ENCODE measurements at places on chromosomes 16 and 17.

- DNase-seq, result no peak
Measured at GRCh38 chr16:80971819-80972218, 34.9 kb downstream of the CMC2 start.

DNA sequence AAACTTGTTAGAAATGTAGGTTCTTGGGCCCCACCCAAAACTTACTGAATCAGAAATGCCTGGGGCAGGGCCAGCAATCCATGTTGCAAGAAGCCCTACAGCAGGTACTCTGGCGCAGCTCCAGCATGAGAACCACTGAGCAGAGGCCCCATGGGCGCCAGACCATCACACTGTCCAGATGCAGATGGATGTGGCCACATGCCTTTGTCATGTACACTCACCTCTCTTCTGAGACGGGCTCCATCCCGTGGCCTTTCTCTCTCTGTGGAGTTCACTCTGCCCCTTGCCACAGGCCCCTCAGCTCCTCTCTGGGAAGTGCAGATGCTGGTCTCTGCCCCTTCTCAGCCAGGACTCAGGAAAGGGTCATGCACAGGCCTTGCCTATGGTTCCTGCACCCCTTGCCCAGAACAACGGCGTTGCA is 2.3 kb upstream of the CCNF start:
- DNase-seq, result no peak

GRCh38 chr16:19837331-19837980 is 47.2 kb downstream of the GPRC5B start:
- no peak for DNase-seq

DNA sequence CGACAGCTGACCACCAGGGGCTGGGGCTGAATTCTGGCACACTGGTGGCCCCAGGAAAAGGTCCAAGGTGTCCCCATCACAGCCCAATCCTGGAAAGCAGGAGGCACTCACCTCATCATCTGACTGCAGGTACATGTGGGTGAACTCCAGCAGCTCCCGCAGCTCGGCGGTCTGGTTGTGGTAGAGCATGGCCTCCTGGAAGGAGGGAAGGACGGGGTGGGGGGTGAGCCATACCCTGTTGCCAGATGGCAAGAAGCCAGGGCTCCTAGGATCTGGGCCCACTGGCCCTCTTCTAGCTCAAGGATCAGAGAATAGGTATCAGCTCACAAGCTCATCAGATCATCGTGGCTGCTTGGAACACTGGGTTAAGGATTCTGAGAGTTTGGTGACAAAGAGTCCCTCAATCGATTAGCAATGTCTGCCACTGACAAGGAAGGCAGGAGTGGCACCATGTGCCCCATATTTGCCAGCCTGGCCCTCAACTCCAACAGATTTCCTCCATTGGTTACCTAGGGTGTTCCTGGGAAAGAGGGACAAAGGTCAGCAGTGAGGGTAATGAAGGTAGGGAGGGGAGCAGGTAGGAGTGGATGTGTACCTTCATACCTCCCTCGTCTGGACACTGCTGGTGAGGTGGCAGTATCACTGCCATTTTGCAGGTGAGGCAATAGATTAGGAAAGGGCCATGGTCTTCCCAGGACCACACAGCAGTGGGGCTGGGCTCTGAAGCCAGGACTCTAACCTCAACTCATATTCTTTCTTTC is 4.9 kb downstream of the P3H4 start:
- DNase-seq, result no peak

GRCh38 chr16:81189100-81189664 is 49.3 kb upstream of the BCO1 start:
- no peak for DNase-seq

DNA sequence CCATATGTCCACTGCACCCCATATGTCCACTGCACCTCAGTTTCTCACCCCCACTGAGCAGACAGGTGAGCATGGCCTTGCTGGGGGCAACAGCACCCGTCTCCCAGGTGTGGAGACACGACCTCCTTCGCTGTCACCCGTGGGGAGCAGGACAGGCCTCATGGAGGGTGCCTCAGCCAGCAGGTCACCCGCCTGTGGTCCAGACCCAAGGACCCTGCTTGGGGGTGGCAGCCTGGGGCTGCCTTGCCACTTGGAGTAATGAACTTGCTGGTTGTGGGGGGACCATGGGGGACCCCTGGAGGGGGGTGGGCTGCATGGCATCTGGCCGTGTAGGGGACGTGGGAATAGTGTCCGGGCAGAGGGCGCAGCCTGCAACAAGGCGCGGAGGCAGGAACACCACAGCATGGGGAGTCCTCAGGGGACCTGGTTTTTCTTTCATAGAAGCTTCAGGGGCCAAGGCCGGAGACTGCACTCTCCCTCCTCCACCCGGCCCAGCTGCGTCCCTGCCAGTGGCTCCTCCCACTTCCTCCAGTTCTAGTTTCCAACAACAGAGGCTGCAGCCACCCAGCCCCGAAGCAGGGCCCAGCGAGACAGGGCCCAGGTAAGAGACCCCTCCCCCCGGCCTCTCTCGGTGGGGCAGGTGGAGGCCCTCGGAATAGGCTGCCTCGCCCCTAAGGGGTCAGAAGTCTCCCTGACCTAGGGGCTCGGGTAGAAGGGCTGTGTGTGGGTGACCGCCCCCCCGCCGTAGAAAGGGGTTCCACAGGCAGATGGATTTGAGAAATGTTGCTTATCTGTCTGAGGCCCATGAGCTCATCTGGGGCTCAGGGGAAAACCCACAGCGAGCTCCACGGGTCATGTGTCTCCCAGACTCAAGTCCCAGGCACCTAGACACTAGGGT is at the start of gene NHLRC4:
TSS of gene NHLRC4 (plus strand) at position 531 of the 898 bp plus-strand sequence. CDS start 1,043 bp downstream, outside the sequence.
- peak; percentile 71 for DNase-seq

DNA sequence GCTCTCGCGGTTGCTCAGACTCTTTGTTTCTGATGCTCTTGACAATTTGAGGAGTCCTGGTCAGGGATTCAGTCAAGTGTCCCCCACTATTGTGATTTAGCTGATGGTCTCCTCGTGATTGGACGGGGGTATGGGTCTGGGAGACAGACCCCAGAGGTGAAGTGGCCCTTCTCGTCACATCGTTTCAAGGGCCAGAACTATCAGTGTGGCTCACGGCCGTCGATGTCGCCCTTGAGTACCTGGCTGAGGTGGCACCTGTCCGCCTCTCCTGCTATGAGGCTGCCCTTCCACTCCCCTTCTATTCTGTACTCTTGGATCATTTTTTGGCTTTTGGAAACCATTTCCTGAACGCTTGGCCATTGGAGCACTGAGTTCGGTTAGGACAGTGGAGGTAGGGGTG is 7.4 kb upstream of the MEAK7 start:
- no peak for DNase-seq

DNA sequence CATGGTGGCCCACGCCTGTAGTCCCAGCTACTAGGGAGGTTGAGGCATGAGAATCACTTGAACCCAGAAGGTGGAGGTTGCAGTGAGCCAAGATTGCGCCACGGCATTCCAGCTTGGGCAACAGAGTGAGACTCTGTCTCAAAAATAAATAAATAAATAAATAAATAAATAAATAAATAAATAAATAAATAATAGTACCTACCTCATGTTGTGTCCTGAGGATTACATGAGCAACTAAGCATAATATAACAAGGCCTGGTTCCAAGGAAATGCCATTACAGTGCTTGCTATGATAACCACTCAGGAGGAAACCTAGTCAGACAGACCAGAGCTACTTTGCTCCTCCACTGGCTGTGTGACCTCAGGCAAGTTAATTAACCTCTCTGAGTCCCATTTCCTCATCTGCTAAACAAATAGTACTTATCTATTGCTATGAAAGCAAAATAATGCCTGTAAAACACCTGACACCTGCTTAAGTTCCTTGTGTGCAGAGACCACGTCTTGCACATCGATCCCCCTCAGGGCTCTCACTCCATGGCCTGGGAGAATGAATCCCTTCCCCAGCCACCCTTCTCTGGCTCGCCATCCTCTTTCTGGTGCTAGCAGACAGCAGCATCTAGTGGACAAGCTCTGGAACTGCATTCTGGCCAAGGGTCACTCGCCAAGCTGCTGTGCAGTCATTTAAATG is 7.5 kb downstream of the EPOP start:
- DNase-seq, result peak; percentile 77

DNA sequence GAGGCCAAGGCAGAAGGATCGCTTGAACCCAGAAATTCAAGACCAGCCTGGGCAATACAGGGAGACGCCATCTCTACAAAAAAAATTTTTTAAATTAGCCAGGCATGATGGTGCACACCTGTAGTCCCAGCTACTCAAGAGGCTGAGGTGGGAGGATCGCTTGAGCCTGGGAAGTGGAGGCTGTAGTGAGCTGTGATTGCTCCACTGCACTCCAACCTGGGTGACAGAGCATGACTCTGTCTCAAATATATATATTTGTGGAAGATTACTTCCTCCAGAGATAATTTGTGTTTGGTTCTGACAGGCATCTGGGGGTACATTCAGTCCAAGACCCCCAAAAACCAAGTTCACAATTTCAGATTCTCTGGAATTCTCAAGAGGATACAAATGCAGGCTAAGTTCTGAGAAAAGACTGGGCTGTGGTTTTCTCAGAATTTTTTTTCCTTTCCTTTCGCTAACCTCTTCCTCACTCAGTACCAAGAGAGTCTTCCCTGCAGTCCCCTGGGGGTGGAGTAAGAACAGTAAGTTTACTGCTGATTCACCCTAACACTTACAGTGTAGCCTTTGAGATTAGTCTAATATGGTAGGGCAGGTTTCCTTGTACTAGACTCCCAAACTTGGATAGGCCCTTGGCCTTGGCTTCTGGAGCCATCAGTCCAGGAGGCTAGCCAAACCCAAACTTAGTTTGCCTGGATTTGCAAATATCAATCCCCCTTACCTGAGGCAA is 15.1 kb downstream of the GSDMB start:
- DNase-seq, result no peak

- DNase-seq, result no peak
Measured at GRCh38 chr16:49883076-49884014, 27.4 kb upstream of the ZNF423 start.

DNA sequence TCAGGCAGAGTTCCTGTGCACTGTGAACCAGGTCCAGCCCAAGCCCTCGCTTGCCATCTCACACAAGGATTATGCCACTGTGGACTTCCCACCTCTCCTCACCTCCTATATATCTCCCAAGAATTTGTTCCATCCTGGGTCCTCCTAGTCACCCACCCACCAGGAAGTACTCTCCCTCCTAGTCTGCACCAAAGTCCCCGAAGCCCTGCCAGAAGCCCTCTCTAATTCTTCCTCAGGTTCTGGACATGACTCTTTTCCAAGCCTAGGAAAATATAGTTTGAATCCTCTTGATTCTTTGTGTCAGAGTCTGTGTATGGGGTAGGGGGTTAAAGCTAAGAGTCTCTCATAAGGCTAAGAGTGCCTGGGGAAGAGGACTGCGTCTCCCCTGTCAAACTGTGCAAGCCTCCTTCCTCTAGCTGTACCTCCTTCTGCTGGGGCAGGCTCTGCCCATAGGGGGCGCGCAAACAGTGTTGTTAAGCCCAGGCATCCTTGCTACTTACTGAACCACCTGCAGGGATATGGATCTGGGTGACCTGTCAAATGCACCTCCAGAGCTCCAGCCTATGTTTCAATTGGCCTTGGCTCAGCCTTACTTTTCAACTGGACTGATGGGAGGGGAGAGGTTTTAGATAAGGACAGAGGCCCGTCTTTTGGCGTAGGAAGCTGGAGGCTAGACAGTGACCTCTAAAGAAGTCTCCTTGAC is 16.6 kb upstream of the DLX4 start:
- DNase-seq, result peak; percentile 79

DNA sequence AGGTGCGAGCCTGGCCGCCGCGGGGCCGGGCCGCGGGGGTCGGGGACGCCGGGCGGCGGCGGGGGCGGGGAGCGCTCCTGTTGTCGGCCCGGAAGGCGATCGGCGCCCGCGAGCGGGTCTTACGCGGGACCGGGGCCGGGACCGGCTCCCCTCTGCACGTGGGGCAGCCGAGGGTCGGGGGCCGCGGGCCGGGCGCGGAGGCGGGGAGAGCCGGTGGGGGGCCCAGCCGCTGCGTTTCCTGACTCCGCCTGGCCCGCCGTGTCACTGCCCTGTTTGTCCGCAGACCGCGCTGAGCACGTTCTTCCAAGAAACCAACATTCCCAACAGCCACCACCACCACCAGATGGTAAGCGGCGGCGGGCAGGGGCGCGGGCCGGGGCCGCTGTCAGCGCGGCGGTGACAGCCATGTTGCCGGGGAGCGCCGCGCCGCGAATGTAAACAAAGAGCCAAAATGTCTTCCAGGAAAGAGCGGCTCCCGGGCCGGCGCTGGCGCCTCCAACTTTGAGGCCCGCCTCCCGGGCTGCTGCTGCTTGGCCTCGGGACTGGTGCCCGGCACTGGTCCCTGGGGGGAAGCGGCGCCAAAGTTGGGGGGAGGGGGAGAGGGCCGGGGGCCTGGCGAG is 586 bp downstream of the UBALD2 start:
- DNase-seq, result peak; percentile 80

DNA sequence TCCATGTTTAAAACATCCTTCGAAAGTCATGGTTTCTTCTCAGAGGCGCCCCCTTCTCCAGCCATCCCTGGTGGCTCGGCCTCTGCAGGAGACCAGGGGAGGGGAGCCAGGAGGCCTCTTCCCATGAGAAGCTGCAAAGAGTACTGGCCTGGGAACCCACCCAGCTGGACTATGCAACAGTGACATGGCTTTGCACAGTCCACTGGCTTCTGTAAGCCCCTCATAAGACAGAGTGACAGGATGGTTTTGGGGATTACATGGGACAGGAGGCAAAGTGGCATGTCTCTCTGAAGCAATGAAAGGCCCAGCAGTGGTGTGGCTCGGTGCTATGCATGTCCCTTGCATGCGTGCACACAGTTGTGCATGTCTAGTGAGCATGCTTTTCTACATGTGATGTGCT is 99.5 kb downstream of the C16orf78 start:
- peak; percentile 13 for DNase-seq

- no peak for DNase-seq
Measured at GRCh38 chr17:79219208-79219935, 144.7 kb downstream of the ENGASE start.

DNA sequence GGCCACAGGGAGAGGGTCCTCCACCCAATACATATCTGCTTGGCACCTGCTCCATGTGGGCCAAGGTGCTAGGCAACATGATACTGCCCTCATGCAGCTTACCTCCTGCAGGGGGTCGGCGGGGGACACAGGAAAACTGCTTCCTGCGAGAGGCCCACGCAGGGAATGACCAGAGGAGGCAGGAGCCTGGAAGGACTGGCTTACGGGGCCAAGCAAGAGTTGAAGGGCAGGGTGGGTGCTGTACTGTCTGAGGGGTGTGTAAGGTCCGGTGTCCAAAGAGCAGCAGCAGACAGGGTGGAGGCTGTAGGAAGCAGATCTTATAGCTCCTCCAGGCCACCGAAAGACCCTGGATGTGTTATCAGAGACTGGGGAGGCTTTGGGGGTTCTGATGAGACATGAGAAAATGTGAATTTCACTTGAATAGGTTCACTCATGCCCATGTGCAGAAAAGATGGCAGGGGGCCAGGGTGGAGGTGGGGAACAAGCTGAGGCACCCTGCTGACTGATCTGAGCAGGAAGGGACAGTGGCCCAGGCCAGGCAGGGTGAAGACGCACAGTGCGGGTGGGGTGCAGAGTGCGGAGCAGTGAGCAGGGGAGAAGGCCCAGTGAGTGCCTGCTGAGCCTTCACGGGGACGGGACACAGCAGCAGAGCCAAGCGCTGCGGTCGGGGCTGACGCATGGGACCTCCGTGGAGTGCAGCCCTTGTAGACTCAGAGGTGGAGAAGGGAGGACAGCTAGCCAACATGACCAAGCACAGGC is 8.3 kb downstream of the FLCN start:
- no peak for DNase-seq

GRCh38 chr16:86581458-86581857 is 3.1 kb downstream of the FOXL1 start:
- DNase-seq, result peak; percentile 10

Data from right forelimb (tissue), 1 donor.